GM06990 (cell line): ENCODE measurements at places on chromosomes 11 and 22.

- no peak for DNase-seq
Observed at GRCh38 chr22:23534201-23534850, 45.8 kb downstream of the IGLL1 start.

DNA sequence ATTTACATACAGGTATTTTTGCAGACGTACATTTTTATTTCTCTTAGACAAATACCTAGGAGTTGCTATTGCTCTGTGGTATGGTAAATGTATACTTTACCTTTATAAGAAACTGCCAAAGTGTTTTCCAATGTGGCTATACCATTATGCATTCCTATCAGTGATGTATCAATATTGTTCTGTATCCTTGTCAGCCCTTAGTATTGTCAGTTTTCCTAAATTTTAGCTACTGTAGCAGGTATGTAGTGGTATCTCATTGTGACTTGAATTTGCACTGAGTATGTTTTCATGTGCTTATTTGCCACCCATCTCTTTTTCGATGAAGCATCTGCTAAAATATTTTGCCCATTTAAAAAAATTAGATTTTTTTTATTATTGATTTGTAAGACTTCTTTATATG, 37.0 kb downstream of the CLPB start:
- DNase-seq = no peak

GRCh38 chr11:118304568-118305248, at the start of gene CD3E:
Gene CD3E (plus strand): TSS chr11:118304730. CDS start chr11:118304953, 223 bp downstream.
- DNase-seq = no peak

DNA sequence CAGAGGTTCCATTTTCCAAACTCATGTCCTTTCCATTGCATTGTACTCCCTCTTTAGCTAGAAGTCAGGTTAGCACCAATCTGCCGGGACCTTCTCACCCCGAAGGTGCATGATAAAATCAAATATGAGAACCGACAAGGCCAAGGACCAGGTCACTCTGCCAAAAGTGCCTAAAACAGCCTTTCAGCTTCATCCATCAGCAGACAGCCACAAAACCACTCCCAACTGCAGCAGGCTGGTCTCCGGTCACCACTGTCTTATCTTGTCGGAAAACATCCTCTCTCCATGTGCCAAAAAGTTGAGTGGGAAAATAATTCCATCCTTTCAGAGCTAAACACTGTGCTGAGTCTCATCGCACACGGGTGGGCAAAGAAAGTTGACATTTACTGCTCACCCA, 1.4 kb downstream of the PI4KA start:
- DNase-seq = no peak

GRCh38 chr11:134510233-134511040, 98.4 kb upstream of the B3GAT1 start:
- DNase-seq = no peak

DNA sequence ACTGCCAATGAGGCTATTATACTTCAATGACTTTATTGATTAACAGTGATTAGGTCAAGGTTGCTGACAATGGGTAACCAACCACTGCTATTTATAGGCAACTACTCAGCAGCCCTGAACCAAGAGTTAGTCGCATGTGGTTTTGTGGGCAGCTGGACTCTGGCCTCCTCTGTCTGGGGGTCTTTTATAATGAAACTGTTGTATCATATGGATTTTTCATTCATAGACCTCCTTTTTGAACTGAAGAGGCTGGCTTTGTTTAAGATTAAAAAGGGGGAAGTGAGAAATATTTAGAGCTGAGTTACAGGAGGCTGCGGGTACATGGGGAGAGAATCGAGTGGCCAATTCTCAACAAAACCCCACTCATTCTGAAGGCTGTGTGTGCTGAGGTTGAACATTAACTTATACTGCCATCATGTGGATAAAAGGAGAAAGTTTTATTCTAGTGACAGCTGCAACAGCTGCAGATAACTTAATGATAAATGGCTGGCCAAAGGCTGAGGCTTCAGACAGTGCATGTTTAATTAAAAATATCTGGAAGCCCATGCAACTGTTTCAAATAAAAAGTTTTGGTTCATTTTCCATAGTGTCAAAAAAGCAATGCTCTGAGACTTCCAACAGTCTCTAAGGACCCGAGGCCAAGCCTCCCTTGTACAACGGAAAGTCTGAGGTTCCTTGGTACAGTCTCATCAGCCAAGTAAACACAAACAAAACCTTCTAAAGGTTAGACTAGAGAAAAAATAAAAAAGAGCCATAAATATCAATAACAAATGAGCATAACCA, 682.6 kb downstream of the KCNA4 start:
- no peak for DNase-seq

GRCh38 chr22:39142088-39142680, 10.3 kb downstream of the CBX7 start:
- DNase-seq = no peak

- no peak for DNase-seq
Observed at GRCh38 chr22:45831394-45831793, 145.6 kb downstream of the WNT7B start.

DNA sequence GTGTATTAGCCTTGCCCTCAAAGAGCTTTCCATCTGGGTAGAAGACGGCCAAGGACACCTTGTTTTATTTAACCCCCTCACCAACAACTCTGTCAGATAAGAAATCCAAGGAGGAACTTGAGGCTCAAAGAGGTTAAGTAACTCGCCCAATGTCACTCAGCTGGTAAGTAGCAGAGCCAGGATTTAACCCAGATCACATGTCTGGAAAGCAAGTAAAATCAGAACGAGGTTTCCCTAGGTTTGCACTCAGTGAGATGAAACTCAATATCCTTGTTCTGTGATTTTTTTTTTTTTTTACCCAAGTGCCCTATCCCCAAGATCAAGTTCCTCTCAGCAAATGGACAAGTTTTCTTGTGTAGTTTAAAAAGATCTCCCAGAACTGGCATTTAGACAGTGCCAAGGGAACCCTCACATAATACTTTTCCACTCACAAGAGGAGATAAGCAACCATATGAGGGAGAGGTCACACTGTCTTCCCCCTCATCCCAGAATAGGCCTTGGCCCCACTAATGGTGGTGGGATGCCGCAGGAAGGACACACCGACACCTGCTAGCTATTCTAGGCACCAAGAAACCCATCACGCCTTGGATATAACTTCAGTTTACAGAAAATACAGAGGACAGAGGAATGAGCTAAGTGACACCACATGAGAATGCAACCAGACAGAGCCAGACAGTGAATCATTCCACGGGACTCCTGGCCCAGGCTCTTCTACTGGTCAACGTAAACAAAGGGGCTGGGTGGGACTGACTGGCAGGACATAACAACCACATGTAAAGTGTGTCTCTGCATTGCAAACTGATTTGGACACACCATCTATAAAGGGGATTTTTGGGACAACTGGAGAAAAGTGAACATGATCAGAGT, 8.6 kb upstream of the ARAP1 start:
- DNase-seq = no peak

DNA sequence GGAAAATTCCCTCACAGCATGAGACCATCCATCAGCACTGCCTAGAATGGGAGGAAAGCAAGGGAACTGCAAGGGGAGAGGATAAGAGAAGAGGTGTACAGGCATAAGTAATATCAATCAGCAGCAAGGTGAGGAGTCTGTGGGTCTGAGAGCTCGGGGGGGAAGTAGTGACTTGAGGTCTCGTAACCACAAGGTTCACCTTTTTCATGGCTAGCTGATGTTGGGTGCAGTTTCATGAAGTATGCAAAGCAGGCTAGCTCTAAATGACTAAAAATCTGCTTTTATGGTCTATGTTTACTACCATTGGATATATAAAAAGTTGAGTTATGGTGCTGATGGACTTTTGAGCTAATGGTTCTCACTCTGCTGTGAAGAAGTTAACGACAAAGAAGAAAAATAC, 35.8 kb downstream of the OR4C6 start:
- no peak for DNase-seq

- DNase-seq = no peak
Observed at GRCh38 chr11:12461516-12461915, 84.1 kb downstream of the PARVA start.

DNA sequence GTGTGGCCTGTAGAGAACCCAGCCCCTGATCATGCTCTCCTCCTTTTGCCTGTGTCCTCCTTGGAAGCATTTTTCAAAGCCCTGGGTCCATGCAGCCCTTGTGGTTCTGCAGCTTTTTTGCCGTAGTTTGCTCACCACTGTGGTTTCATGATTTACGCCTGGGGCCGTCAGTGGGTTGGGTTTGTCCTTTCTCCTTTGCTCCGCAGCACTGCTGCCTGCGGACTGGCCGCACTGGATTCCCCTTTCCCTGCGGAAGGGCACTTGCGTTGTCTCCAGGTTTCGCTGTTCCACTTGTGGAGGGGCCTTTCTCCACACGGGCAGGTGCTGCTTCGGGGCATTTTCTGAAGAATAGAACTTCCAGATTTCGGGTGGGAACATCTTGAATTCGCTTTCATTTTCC, 1260.9 kb downstream of the BRD1 start:
- no peak for DNase-seq

DNA sequence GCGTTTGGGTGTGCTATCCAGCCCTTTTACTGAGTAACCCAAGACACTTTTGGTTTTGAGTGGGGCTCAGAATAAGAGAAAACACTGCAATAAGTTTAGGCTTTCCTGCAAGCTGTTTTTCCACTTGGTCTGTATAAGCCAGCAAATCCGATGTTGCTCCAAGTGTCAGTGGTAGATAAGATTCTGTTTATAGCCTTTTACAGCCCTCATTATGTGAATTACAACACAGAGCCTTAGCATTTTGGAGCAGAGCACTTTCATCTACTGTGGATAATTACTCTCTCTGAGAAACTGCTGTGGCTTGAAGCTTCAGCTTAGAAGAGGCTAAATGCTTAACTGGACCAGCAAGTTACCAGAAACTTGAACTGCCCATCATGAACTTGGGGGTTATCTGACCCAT, 601.1 kb downstream of the JRKL start:
- no peak for DNase-seq

DNA sequence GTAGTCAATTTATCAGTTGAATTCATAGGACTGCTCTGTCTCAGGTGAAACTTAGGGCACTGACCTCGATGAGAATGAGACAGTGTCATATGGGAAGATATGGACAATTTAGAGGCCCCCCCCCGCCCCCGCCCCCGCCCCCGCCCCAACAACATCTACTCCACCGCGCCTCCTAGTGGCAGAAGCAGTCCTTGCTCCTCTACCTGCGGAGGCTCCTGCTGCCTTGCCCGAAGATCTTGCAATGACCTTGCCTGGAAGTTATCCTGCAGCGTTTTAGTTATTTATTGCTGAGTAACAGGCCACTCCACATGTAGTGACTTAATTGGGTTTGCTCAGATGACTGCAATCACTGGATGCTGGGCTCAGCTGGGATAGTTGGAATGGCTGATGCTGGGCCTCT, 15.2 kb downstream of the SERPINH1 start:
- no peak for DNase-seq
